ENCODE measurements at places on chromosomes 1 and 21. TPM values are rescaled to one million over a fixed set of nuclear protein-coding genes. Genes with fewer than 3 reads are reported as not detected.
A peak's percentile ranks its signal among the peaks of the same experiment; 100 is the strongest.

GRCh38 chr21:41739011-41739410 lies 27.8 kb downstream of the RIPK4 start:
- no peak for DNase-seq

- DNase-seq, result no peak
Observed at GRCh38 chr1:8496473-8496872, 178.6 kb downstream of the SLC45A1 start.

GRCh38 chr1:186502087-186502486 lies 41.2 kb upstream of the PDC start:
- no peak for DNase-seq

DNA sequence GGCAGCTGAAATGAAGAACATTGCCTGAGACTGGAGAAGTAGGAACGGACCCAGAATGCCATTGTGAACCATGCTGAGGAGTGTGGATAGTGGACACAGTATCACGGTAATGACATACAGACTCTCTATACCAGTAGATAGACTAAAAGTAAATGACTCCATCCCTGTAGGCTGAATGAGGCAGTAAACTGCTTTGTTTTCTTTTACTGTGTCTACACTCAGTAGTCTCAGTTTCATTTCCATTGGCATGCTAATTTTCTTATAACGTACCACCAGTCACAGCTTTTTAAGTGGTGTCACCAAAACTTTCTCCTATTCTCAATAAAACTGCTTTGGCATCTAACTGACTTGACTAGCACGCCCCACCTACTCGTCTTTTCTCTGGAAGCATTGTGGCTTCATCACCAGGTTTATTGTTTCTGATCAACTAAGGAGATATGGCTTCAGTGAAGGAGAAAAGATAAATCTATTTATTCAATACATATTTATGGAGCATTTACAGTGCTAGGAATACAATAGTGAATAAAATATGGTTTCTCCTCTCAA lies 8.4 kb upstream of the ZNF697 start:
- DNase-seq, result no peak

DNA sequence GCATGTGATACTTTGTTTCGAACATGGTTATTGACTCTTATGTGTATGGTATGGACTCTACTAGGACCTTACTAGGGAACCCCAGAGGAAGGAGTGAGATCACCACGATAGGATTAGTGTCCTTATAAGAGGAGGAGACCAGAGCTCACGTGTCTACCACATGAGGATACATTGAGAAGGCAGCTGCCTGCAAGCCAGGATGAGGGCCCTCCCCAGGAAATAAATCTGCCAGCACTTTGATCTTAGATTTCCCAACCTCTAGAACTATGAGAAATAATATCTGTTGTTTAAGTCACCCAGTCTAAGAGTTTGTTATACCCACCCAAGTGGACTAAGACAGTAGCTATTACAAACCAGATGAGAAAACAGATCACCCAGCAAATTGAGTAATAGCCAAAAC lies 559.3 kb upstream of the USP24 start:
- no peak for DNase-seq

DNA sequence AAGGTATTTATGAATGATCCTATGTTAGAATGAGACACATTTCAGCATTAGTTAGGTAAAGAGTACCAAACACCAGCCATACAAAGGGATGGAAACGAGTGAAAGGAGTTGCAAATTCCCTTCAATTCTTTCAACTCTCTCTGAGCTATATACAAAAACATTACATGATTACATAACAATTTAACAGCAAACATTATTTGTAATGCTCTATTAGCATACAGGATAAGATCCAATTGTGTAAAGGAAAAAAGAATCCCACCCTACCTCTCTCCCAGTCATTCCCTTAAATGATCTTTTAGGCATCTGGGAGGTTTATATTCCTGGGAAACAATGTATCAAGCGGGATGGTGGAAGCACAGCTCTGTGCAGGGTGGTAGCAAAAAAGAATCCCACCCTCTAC lies 117.9 kb downstream of the RHOU start:
- DNase-seq, result no peak

DNA sequence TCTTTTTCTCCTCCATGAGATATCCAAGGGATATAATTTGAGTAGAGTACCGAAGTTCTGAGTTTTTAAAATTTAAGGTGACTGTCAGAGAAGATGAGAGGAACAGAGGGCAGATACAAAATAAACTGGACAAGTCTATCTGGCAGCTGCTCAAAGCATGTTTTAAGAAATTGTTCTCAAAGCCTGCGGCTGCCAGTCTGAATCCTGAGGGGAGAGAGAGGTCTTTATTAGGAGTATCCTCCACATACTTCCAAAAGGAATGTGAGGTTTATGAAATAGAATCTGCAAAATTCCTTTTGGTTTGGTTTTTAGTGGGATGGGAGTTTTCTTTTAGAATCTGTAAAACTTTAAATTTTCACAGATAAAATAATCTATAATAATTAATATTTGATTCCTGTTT lies 41.3 kb downstream of the TTC13 start:
- DNase-seq, result no peak

- no peak for DNase-seq
Observed at GRCh38 chr1:242641461-242641860, 117.0 kb upstream of the PLD5 start.

DNA sequence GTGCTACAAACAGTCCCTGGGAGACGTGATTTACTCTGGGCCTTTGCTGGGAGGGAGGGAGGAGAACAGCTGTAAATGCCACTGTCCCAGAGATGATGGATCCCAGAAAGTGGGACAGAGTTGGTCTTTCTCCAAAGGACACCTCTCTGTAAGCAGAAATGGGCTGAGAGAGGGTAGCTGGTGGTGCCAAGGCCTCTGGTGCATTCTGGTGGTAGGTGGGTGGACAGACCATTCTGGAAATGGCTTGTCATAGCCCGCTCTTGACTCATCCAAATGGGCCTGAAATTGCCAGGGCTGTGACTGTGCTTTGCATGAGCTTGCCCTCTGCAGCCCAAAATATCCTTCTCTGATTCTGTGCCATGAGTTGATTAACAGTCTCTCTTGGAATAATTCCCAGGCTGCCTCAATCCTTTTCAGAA lies 36.1 kb downstream of the CCDC185 start:
- DNase-seq, result no peak

GRCh38 chr1:155309423-155310021 lies 856 bp downstream of the FDPS start:
- DNase-seq, result peak; percentile 69

DNA sequence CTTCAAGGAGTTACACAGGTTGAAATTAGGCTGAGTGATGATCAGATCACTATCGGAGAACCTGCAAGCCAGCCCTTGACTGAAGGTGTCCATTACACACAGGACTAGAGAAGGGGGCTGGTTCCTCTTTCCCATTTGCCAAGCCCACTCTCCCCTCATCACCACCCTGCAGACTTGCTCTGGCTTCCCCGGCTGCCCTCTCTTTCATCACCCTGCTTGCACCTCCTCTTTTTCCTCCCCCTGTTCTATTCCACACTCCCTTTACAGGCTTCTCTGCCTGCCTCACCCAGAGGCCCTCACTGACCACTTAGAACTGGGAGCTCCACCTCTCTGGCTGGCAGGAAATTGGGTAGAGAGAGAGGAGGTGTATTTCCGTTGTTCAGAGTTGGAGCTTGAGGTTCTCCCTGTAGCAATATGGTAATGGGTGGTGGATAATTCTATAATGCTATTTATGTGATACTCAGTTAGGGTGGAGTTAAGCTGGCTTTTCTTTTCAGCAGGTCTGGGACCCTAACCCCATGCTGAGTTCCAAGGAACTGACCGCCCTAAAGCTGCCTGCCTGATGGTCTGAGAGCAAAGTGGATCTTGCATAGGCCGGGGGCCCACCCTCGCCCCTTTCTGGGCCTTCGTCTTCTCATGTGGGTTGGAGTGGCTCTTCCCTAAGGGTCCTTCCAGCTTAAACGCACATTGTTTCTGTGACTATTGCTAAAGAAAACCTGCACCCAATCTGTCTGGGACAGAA lies 111.8 kb upstream of the ADAR start:
- no peak for DNase-seq

DNA sequence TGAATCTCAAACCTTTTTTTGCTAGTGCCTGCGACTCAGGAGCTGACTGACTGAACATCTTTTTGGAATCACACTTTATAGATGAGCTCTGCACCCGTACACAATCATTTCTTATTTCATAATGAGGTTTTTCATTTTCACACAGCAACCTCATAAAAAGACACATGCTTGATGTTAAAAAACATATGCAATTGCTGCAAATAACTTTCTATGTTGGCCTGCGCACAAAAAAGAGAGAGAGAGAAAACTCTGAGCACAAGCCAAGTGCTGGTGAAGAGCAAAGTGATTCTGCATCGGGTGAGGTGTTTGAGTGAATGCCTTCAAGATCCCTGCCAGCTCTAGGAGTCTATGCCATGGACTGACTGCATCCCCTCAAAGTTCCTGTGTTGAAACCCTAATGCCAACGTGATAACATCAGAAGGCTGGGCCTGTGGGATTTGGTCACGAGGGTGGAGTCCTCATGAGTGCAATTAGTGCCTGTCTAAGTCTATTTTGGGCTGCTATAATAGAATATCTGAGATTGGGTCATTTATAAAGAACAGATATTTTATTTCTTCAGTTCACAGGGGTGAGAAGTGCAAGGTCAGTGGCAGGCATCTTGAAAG lies 36.6 kb downstream of the C1orf87 start:
- no peak for DNase-seq

- DNase-seq, result no peak
Observed at GRCh38 chr1:233340031-233340555, 12.6 kb downstream of the MAP3K21 start.

- no peak for DNase-seq
Observed at GRCh38 chr1:15196807-15197530, 43.4 kb downstream of the TMEM51 start.

DNA sequence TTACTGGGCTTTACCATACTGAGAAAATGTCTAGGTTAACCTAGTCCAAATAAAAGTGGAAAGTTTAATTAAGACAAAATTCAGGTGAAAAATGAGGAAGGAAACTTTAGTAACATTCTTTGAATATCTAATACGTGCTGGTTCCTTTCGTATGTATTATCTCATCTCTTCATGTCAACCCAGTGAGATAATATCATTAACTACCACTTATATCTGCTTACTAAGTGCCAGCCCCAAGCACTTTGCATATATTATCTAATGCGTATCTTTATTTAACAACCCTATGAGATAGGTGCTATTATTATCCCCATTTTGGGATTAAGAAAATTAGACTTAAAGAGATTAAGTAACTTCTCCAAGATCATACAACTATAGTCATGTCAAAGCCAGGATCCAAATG lies 12.5 kb upstream of the PLPP3 start:
- no peak for DNase-seq

Gene KCNT2
- total RNA-seq, result 1.4 TPM

Gene CHIA
- total RNA-seq, result not detected

Gene UMODL1
- total RNA-seq, result not detected

Gene EXOSC10
- total RNA-seq, result 103 TPM

Gene PLA2G2C
- total RNA-seq, result not detected

Gene MX1
- total RNA-seq, result 4.3 TPM

Gene OLFML2B
- 0.51 TPM for total RNA-seq

Gene C1orf226
- total RNA-seq, result 4.2 TPM

Gene ANGPTL1
- not detected for total RNA-seq

Gene ESRRG
- not detected for total RNA-seq

Gene NBPF12
- total RNA-seq, result 10.7 TPM
